ENCODE measurements at places on chromosomes 3 and 15. TPM values are rescaled to one million over a fixed set of nuclear protein-coding genes. Genes with fewer than 3 reads are reported as not detected.

- no peak overlapping the region for H3K4me3 ChIP-seq
- H3K27ac ChIP-seq = no peak overlapping the region
- no peak for DNase-seq
- no peaks in the 10 kb centered on the region for H3K4me1 ChIP-seq
- no peaks in the 10 kb centered on the region for H3K36me3 ChIP-seq
These were observed 346.9 kb upstream of the CDIN1 start for GRCh38 chr15:36232491-36232890.

ALAS1 gene
- total RNA-seq = 31.0 TPM

GRCh38 chr3:141553055-141553454 is 66.2 kb downstream of the RASA2 start:
- no peaks in the 10 kb centered on the region for H3K27me3 ChIP-seq
- DNase-seq = no peak
- H3K36me3 ChIP-seq = no peaks in the 10 kb centered on the region
- H3K4me1 ChIP-seq = peaks cover 14% of the 10 kb centered on the region
- no peak overlapping the region for H3K4me3 ChIP-seq

DNA sequence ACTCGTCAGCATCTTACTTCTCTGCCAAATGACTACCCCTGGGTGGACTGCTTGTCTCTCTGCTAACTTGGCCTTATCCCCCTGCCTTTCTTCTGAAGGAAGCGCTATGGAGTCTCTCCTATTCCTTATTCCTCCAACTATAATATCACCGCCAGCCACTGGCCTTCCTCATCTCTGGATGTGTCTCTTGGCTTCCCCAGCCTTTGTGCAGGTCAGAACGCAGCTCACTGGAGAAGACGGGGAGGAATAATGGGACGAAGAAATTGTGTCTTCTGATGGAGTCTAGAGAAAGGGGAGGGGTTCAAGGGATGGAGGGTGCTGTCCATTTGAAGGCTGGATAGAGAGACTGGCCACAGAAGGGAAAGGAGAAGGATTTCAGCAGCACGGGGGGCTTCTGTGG is 16.9 kb downstream of the ITGA11 start:
- DNase-seq = no peak
- peak overlapping the region; percentile 31 for H3K27ac ChIP-seq
- H3K27me3 ChIP-seq = no peaks in the 10 kb centered on the region
- H3K36me3 ChIP-seq = no peaks in the 10 kb centered on the region

DNA sequence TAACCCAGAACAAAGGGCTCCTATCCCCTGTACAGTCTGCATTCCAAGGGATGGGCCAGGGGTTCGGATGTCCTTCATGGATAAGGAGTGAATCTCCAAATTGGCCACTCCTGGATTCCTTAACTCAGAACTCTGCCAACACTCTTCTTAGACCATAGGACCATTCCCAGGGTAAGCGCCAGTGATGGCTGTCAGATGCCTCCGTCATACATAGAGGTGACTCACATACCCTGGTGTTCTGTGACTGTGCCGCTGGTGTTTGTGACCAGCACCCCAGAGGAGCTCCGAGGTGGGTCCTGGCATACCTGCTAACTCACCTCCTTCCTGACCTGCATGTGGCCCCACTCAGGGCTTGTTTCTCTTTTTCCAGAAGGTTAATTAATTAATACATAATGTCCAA is 134.7 kb downstream of the KLF13 start:
- H3K27me3 ChIP-seq = no peaks in the 10 kb centered on the region
- no peaks in the 10 kb centered on the region for H3K36me3 ChIP-seq
- no peak overlapping the region for H3K4me3 ChIP-seq
- no peaks in the 10 kb centered on the region for H3K4me1 ChIP-seq

NANOGP8 gene
- 1.2 TPM for total RNA-seq

DNA sequence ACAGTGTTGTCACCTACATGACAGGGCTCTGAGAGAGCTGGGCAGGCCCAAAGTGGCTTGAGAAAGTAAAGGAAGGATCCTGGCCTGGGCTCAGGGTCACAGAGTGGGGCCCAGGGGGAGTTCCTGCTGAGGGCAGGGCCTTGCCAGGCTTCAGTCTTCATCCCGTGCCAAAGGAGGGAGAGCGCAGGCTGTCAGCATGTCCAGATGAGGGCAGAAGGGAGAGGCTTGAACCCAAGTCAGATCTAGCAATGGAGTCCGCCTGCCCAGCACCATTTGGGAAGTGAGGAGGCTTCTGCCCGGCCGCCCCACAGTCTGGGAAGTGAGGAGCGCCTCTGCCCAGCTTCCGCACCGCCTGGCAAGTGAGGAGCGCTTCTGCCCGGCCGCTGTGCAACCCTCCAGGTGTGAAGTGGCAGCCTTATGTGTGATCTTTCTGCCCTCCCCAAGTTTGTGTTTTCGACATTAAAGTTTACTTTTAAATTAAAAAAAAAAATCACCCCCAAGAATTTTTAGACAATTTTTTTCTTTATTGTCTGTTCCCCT is 303.6 kb upstream of the PROK2 start:
- H3K27ac ChIP-seq = no peak overlapping the region
- no peaks in the 10 kb centered on the region for H3K4me1 ChIP-seq
- no peak for DNase-seq
- H3K27me3 ChIP-seq = no peaks in the 10 kb centered on the region

GRCh38 chr3:187685948-187686347 is 15.8 kb upstream of the SST start:
- no peak for DNase-seq
- H3K36me3 ChIP-seq = no peaks in the 10 kb centered on the region
- no peaks in the 10 kb centered on the region for H3K27me3 ChIP-seq

GNAI2 gene
- 230 TPM for total RNA-seq

GRCh38 chr3:167288737-167289136 is 91.4 kb downstream of the ZBBX start:
- H3K27ac ChIP-seq = no peak overlapping the region
- no peaks in the 10 kb centered on the region for H3K27me3 ChIP-seq

DNA sequence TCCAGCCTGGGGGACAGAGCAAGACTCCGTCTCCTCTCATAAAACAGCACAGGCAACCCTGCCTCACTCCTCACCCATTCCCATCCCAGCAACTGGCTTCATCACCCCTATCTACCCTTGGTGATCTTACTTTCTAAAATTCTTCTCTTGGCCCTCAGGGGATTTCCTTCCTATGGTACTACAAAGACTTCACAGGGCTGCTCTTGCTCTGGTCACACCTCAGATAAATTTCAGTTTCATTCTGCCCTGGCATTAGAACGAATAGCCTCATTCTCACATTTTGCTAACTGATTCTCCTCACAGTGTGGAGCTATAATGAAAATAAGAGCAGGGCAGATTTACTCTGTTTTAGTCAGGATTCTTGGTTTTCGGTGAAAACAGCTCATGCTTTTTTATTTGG is 22.1 kb upstream of the CRBN start:
- H3K36me3 ChIP-seq = no peaks in the 10 kb centered on the region
- H3K4me3 ChIP-seq = no peak overlapping the region
- DNase-seq = no peak
- no peaks in the 10 kb centered on the region for H3K27me3 ChIP-seq
- no peak overlapping the region for H3K27ac ChIP-seq
- H3K4me1 ChIP-seq = no peaks in the 10 kb centered on the region

DNA sequence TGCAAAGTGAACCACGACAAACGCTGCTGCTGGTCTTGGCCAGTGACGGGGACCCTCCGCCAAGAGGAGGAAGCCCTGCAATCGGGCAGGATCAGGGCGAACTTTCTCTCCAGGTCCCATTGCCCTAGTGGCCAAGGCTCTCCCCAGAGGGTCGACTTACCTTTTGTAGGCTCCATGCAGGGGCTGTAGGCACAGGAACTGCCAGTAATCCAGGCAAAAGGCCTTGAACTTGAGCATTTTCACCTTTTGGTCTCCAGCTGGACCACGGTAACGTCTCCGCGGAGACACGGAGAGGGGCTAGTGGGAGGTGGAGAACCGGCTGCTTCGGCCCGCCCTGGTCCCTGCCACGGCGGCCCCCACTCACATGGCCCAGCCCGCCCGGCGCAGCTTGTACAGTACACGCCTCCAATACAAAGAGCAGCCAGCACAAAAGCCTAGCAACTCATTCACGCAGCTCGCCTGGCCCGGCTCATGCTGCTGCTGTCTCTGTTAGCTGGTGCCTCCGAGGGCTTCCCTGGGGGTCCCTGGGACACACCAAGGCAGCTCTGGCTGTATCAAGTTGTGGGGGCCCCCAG is 31.0 kb downstream of the IQSEC1 start:
- no peak overlapping the region for H3K27ac ChIP-seq
- no peak overlapping the region for H3K4me3 ChIP-seq
- H3K4me1 ChIP-seq = no peaks in the 10 kb centered on the region
- DNase-seq = no peak
- H3K27me3 ChIP-seq = no peaks in the 10 kb centered on the region

GHSR gene
- total RNA-seq = not detected

DNA sequence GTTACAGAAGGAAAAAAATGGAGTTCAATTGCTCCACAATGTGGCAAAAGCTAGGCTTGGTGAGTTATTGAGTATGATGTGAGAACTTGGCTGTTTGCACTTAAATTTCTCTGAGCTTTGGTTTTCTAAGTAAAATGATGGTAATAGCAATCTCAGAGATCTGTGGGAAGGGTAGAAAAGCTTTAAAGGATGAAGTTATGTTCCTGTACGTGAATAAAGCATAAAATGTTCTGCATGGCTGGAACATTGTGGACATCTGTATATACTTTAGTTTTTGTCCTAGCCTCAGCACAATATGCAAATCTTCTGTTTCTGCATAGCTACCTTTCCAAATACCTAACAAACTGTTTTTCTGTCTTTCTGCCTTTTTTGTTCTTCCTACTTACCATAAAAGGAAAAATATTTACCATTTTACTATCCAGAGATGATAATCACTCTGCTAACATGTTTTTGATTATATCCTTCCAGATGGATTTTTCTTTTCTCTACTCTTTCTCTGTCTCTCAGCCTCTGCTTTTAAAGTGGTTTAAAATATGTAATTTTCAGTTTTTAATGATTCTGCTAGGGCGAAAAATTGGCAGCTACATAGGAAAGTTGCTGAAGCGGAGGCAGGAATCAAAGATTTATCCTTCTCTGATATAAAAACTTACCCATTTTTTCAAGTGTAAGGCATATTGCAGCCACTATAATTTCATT is 188.1 kb downstream of the FNDC3B start:
- DNase-seq = no peak
- no peak overlapping the region for H3K4me3 ChIP-seq
- no peaks in the 10 kb centered on the region for H3K27me3 ChIP-seq
- H3K36me3 ChIP-seq = no peaks in the 10 kb centered on the region
- no peak overlapping the region for H3K27ac ChIP-seq

- H3K36me3 ChIP-seq = no peaks in the 10 kb centered on the region
- no peak for DNase-seq
- peaks cover 4% of the 10 kb centered on the region for H3K4me1 ChIP-seq
These were observed 35.1 kb downstream of the HGD start for GRCh38 chr3:120646771-120647432.

DNA sequence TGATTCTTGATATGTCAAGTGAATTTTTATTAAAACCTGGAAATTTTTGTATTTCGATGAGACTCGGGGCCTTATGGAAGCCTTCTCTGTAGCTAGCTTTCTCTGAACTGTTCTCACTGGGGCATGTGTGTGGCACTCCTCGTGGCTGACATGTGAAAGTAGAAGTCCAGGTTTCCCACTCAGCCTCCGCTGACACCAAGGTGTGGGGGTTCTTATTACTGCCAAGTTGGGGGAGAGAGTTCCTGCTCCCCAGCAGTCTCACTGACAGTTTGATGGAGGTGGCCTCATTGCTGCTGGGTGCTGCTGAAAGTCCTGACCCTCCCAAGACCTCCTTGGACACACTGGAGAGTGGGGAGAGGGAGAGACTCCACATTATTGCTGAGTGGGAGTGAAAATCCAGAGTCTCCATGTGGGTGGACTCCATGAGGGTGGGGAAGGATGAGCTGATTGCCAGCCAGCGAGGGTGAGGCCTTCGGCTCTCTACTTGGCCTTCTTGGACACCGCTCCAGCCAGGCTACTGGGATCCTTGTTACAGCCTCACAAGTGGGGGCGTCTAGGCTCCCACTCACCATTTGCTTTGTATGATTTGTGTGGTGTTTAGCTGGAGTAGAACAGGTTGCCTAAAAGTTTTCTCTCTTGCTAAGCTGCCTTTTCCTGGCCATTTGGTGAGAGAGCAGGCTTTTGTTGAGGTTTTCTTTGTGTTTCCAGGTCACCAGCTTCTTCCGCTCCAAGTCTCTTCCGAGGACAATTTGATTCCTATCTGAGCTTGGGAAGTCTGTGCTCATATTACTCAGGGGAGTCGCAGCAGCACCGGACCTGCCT is 64.1 kb downstream of the LSM3 start:
- no peaks in the 10 kb centered on the region for H3K4me1 ChIP-seq
- H3K27me3 ChIP-seq = no peaks in the 10 kb centered on the region
- H3K36me3 ChIP-seq = no peaks in the 10 kb centered on the region

ARMC8 gene
- total RNA-seq = 56.5 TPM

DNA sequence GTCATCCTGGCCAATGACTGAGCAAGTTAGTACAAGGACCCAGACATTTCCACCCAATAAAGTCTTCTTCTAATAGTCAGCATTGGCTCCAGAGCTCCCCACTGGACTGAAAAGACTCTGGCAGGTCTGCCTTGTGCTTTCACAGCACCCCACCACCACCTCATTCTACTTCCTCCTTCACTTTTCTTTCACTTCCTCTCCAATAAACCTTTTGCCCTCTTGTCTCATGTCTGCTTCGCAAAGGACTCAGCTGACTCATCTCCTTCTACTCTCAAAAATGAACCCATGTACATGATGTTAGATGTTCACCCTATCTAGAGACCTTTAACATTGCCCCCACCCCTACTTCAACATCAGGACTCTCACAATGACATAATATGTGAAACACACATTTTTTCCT is 181.0 kb upstream of the PPP2R3A start:
- no peaks in the 10 kb centered on the region for H3K4me1 ChIP-seq
- no peaks in the 10 kb centered on the region for H3K36me3 ChIP-seq
- no peak overlapping the region for H3K27ac ChIP-seq
- H3K27me3 ChIP-seq = no peaks in the 10 kb centered on the region

MGA gene
- 29.7 TPM for total RNA-seq

GRCh38 chr15:60551781-60552161 is 72.8 kb upstream of the ICE2 start:
- no peak for DNase-seq
- H3K4me1 ChIP-seq = peaks cover 6% of the 10 kb centered on the region
- no peak overlapping the region for H3K27ac ChIP-seq
- no peaks in the 10 kb centered on the region for H3K36me3 ChIP-seq

CHRNA7 gene
- total RNA-seq = 1.3 TPM

CPNE9 gene
- total RNA-seq = not detected

DNA sequence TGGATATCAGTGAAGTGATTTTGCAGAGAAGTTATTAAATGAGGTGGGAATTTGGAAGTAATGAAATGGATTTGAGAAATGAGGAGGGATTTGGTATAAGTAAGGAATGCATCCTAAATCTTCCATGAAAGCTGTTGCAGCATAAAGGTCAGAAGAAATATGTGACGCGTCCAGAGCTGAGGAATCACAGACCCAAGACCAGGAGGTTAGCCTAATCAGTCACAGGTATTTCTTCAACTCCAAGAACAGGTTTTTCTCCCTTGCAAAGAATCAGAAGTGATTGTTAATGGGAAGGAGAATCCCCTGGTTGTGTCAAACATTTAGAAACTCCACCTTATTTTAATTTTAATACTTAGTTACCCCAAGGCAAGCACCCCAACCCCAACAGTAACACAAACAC is 253.2 kb downstream of the MEX3B start:
- H3K27me3 ChIP-seq = no peaks in the 10 kb centered on the region
- H3K4me3 ChIP-seq = no peak overlapping the region
- H3K4me1 ChIP-seq = no peaks in the 10 kb centered on the region

ADIPOQ gene
- 70.8 TPM for total RNA-seq

- H3K27me3 ChIP-seq = no peaks in the 10 kb centered on the region
- DNase-seq = no peak
- no peaks in the 10 kb centered on the region for H3K36me3 ChIP-seq
- H3K27ac ChIP-seq = peak overlapping the region; percentile 73
These were observed 1.0 kb upstream of the UBL7 start for GRCh38 chr15:74461847-74462511.

PEX5L gene
- total RNA-seq = 30.8 TPM

TMEM212 gene
- not detected for total RNA-seq

GRCh38 chr3:148950806-148951205 is 40.5 kb upstream of the GYG1 start:
- H3K27ac ChIP-seq = no peak overlapping the region
- no peak overlapping the region for H3K4me3 ChIP-seq
- no peaks in the 10 kb centered on the region for H3K27me3 ChIP-seq
- H3K4me1 ChIP-seq = peaks cover 2% of the 10 kb centered on the region

Measured in tibial nerve (tissue), 4 donors.